Activated gamma-delta T cell treated with anti-CD3 and anti-CD28 coated beads, Interleukin-2, amount 50 U/mL, for 16 hours (primary cell): ENCODE measurements at places on chromosomes 11 and 22.

DNA sequence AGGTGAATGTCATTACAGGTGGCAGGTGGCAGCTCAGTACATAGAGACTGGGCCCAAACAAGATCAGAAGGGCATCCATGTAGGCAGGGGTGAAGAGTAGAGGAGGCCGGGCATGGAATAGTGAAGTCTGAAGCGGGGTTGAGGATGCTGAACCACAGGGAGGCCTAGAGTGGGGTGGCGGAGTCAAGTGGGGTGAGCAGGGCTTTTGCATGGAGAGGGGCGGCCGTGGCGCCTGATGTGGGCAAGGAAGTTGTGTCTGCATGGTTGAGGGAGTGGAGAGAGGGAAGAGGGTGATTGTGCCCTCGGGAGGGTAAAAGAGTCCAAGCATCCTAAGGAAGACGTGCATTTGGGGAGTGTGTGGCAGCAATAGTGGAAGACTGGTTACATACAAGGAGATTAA lies 14.4 kb downstream of the DDB2 start:
- DNase-seq, result no peak

DNA sequence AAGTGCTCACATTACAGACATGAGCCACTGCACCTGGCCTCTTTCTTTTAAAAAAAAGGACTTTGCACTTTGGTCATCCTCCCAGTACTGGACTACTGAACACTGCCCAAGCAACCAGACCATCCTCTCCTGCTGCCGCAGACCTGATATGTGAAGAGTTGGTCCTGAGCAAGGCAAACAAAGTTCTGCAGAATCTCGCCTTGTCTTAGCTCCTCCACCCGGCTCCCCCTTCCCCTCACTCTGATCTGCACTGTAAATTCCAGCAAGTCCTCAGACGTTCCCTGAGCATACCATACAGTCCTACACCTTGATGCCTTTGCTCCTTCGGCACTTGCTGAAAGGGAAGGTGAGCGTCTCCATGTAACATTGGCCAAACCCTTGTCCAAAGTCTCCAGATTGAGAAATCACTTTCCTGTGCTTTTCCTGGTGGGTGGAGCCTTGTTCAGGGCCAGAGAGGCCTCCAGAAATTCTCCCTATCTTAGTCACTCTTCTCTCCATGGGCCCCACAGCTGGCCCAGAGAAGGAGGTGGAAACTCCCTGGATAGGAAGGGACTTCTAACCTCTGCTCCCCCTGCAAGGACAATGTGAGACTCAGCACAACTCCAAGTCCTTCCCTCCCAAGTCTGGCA lies 47.0 kb upstream of the TIMP3 start:
- DNase-seq, result no peak

DNA sequence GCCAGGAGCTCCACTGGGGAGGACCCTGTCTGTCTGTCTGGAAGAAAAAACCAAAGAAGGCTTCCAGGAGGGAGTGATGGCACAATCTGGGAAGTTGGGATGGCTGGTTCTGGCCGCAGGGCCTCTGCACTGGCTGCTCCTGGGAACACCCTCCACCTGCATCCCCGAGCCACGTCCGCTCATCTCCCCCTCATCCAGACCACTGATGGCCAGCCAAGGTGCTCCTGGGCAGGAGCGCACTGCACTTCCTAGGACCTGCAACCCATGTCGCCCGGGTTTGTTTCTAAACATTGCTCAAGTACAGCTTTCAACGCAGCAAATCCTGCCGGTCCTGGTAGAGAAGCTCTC lies 4.9 kb upstream of the IFITM10 start:
- DNase-seq, result no peak

DNA sequence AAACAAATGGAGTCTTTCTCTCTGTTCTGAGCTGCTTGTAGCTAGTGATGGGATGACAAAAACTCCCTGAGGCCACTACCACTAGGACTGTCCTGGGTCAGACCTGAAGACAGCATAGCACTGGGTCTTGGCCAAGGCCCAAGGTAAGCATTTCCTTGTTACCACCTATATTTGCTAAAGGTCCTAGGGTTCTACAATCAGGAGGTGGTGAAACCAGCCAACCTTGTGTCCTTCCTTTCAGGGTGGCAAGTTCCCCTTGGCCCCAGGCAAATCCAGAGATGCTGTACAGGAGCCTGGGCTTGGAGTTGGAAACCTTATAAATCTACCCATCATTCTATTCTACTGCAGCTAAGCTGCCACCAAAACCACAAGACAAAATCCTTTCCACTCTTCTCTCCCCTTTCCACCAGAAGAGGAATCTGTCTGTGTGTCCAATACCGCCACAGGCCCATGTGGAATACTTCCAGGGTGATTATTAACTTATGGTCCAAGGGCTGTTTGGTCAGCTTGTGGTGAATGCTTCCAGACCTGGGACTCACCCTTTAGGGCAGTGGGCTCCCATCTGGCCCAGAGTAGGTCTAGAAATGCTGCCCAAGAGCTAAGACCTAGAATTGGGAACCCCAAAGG lies 16.8 kb downstream of the SLC22A25 start:
- no peak for DNase-seq

- DNase-seq, result no peak
Observed at GRCh38 chr11:79045800-79046304, 395.0 kb downstream of the TENM4 start.
